ENCODE measurements at places on chromosomes 7 and 10.

DNA sequence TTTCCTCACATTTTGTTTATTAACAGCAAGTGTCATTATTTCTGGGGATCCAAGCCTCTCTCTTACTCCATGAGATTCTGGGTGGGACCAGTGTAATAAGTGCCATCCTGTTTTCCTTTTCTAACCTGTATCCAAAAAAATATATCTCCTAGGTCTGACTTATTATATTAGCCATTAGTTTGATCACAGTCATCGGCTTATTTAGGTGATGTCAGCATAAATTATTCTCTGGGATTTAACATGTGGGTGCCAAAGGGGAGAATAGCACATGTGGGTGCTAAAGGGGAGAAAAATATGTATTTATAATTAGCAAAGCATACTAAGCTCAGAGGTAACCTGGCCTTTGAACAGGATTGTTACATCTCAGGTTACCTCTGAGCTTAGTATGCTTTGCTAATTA, 293.8 kb upstream of the SEMA3D start:
- DNase-seq: no peak

GRCh38 chr10:78600740-78601139, 468.0 kb upstream of the ZMIZ1 start:
- no peak for DNase-seq

DNA sequence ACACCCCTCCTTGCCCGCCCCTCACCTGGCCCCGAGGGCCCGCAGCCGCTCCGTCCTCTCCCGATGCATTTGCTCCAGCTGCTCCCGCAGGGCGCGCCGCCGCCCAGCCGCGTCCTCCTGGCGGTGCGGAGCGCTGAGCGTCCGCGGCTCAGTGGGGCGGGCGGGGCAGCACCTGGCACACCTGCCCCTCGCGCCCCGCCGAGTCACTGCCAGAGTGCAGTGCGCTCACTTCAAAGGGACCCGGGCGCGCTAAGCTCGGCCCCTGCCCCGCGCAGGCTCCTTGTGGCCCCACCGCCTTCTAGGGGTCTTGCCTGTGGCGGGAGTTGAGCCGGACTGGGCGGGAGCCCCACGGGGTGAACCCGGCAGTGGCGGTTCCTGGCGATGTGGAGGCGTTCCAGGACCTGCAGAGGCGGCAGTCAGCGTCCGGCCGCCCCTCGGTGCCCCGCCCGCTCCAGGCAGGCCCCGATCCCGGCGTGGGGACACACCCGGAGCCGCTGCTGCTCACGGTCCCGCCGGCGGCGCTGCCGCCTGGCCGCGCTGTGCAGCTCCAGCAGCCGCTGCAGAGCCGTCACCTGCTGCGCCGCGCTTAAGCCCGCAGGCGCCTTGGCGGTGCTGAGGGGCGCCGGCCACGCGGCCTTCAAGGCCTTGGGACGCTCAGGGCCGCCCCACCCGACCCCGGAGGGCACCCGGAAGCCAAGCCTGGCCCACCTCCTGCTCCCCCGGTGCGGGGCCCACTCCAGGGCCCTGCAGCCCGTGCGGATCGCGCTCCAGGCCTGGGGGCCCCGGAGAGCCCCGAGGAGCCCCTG, 6.7 kb downstream of the ATP6V1F start:
- peak; percentile 87 for DNase-seq

DNA sequence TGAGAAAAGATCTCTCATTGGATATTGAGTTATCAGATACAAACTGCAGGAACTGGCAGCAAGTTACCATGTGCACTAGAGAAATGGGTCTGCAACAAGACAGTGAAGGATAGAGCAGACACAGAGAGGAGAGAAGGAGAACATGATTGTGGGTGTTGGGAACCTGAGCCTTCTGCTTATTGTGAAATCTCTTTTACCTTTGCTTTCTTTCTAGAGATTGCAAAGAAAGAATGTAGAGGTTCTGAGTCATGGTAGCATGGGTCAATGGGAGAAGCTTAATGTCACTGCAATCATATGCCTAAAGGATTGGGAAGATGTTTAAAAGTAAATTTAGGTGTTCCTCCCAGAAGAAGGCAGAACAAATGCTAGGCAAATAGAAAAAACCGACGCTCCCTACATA, 821.4 kb downstream of the CCSER2 start:
- DNase-seq: no peak

- DNase-seq: no peak
Observed at GRCh38 chr7:149569726-149570422, 72.3 kb upstream of the ZNF746 start.

GRCh38 chr7:157990226-157990880, 597.3 kb downstream of the PTPRN2 start:
- no peak for DNase-seq

DNA sequence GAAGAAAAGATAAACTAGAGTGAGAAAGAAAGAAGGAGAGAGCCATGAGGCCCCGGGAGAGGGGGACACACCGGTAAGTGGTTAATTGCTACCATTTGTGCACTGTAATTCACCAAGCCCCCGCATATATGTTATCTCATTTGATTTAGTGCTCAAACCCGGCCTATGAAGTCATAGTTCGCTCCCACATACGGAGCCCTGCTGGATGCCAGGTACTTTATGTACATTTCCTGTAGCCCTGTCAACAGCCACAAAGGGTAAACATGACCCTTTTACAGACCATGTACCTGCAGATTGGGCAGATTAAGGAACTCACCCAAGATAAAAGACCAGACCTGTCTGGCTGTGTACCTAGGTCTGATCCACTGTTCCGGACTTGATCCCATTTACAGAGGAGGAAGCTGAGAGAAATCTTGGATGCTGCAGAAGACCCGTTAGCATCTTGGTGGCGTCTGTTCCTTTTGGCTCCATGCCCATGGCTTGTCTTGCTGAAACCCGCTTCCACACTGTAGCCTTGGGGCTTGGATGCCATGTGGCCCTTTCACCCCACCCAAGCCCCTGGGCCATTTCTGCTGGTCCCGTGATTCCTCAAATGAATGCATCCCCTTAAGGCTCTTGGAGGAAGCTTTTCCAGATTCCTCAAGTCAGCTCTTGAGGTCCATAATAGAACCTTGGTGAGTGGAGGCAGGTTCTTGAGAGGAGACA, 32.3 kb downstream of the FAM241B start:
- DNase-seq: no peak

- no peak for DNase-seq
Observed at GRCh38 chr10:114491419-114491818, 87.1 kb upstream of the AFAP1L2 start.

GRCh38 chr7:4606797-4607196, 75.3 kb upstream of the FOXK1 start:
- DNase-seq: no peak

DNA sequence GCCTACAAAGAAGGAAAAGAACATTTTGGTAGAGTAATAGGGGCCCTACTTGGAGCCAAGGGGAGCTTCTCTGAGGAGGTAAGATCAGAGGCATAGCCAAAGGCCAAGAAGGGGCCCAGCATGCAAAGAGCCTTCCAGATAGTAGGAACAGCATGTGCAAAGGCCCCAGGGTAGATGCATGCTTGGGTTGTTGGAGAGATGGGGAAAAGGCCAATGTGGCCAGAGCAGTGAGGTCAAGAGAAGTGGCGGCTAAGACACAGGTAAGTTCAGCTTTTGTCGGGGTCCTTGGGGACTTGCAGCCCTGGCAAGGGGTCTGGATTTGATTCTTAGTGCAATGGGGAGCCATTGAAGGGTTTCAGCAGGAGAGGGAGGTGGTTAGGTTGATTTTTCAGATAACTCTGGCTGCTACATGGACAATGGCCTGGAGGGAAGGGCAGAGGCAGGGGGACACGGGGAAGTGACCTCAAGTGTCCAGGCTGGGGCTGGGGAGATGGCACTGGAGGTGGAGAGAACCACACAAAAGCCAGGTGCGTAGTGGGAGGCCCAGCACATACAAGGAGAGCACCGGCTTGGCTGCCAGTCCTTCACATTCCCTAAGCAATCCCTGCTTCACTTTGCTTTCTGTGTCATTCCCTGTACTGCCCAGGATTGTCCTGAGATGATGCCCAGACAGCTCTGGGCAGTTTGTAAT, 16.5 kb downstream of the GRID1 start:
- no peak for DNase-seq

GRCh38 chr7:127988751-127989150, 42.5 kb downstream of the LRRC4 start:
- no peak for DNase-seq

- no peak for DNase-seq
Observed at GRCh38 chr7:22267930-22268615, 88.9 kb downstream of the RAPGEF5 start.

DNA sequence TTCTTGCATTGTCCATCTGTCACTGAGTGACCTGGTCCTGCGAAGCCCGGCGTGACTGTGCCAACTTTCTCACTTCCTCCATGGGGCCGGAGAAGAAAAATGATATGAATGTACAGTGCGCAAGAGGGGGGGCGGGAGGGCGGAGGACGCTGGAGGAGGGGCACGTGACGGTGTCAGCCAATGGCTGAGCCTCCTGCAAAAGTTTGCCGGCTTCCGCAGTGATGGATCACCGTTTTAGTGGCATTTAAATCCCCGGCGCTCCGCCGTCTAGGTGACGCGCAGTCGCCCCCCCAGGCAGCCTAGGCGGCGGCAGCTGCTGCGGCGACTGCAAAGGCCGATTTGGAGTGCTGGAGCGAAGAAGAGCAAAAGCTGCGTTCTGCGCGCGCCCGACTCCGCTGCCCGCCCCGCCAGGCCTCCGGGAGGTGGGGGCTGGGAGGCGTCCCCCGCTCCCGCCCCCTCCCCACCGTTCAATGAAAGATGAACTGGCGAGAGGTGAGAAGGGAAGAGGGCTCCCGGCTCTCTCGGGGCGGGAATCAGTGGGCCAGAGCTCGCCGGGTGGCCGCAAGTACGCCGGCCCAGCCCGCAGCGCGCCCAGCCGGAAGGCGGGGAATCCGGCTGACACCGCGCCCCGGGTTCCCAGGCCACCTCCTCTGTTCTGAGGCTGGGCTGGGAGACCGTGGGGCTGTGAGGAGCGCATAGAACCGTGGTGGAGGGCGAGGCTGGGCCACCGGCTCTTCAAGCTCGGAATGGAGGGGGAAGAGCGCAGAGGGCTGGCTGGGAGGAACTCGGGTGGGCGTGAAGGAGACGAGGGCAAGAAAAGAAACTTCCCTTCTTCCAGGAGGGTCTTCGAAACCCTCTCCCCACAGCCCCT, at the start of gene HOXA1:
Gene HOXA1, minus strand, starts transcription at position 104 of the 871 bp plus-strand sequence. Its CDS starts 88 bp downstream, at position 16.
- DNase-seq: peak; percentile 88

DNA sequence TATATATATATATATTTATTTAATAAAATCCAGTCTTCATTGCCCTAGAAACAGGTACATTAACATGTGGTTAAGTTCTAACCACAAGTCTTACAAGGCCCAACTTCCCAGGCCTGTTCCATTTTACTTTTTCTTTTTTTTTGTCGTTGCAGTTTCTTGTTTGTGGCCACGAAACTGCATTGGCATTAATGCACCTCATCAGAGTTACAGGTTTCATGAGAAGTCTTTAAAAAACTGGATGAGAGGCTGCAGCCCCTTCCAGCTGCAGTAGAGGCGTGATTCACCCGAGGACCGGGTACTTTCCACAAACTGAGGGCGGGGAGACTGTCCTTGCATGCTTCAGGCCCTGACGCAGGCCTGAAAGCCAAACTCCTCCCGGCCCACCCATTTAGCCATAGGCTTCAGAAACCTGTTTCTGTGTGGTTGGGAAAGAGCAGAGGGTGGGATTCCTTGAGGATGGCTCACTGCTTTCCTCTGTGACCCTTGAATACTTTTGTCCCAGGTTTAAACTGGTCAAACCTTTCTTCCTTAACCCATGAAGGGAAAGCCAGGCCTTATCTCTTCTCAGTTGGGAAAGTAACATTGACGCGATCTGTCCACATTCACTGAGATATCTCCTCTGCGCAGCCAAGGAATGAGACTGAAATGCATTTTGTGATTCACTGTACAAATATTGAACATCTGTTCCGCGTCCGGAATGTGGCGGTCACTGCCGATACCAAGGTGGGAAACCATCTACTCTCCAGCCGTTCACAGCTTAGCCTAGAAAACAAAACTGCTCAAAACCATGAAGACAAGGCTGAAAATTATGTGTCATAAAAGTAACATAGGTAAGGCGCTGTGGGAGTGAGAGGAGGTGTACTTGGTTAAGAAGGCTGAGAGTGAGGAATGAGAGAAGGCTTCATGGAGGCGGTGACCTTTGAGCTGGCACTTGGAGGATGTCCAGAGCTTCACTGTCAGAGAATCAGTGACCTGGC, 311.7 kb downstream of the GATA3 start:
- peak; percentile 69 for DNase-seq

DNA sequence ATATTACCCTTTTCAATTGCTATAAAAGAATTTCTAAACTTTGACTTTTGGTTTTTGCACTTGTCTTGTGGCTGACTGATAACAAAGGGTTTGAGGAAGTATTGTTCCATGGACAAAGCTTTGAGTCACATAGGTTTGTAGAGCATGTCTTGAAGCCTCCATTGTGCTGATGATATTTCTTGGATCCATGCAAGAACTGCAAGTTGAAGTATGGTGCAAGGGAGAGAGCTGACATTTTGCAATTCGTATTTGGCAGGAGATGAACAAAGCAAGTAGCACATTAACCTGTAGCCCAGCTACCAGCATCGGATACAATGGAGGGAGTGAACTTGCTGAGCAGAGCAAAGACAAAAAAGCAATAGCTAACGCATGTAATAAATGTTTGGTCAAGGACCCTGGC, 23.4 kb downstream of the MGAM2 start:
- DNase-seq: peak; percentile 54

DNA sequence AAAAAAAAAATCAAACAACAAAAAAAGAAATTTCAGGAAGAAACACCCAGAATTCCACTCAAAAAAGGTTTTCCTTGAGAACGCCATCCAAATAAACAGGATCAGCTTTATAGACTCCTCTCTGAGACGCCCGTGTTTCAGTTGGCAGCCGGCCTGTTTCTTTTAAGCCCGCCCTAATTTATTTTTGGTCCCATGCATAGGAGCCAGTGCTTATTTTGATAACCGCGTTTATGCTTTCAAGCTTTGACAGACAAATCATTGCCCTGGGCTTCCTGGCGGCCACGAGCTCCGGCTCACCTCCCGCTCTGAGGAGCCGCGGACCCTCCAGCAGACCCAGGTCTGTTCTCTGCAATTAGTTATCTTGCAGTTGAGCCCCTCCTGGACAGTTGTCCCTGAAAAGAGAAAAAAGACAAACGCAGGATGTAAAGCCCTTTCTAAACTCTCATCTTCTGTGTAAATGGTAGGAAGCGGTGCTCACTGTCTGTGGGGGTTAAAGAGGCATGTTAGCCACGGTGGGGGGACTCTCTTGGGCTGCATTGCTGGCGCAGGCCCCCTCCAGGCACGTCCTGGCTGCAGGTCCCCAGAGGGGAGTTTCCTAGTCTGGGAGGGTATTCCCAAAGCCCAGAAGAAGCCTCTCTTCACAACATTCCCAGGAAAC, 22.2 kb upstream of the UNCX start:
- DNase-seq: no peak

DNA sequence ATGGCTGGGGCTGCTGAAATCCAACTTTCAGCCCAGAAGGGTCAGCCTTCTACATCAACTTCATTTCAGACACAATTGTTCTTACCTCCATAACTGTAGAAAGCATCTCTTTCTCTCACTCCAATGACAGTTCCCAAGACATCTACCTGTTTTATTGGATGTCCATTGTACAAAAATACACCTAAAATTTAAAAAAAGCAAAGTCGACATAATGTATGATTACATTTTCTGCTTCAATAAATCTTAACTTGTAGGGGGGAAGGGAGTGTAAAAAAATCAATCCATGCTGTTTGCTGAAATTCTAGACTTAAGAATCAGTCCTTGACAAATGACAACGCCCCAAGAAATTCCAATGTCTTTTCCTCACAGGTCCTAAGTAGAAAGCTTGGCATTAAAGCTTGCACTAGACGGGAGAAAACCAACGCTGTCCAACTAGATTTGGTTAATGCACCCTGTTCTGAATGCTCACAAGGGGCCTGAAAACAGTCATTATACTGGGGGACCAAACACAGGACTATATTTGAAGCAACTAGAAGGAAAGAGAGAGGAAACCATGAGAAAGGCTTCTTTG, 7.5 kb downstream of the STN1 start:
- no peak for DNase-seq

Data from activated CD4-positive, alpha-beta T cell treated with anti-CD3 and anti-CD28 coated beads, Interleukin-2, amount 10 ng/mL, durations not matched to agents 24 days and 14 days (primary cell).